Renal pelvis (tissue), 12 donors: ENCODE measurements at places on chromosomes 7 and 10.

DNA sequence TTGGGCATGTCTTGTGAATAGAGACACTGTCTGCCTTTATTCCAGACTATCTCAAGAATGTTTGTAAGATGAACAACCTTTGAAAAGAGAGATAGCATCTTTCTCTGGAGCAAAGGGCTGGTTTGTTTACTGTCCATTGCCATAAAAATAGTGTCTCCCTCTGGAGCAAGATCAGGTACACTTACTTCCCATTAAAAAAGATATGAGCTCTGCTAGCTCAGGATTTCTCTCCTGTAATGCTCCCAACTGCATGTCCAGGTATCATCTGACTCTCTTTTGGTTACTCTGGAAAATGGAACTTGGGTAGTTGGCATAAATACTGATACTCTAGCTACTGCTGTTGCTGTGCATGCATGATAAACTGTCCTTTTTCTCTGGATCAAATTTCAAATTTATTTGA lies 381.1 kb downstream of the TFEC start:
- no peak for DNase-seq

DNA sequence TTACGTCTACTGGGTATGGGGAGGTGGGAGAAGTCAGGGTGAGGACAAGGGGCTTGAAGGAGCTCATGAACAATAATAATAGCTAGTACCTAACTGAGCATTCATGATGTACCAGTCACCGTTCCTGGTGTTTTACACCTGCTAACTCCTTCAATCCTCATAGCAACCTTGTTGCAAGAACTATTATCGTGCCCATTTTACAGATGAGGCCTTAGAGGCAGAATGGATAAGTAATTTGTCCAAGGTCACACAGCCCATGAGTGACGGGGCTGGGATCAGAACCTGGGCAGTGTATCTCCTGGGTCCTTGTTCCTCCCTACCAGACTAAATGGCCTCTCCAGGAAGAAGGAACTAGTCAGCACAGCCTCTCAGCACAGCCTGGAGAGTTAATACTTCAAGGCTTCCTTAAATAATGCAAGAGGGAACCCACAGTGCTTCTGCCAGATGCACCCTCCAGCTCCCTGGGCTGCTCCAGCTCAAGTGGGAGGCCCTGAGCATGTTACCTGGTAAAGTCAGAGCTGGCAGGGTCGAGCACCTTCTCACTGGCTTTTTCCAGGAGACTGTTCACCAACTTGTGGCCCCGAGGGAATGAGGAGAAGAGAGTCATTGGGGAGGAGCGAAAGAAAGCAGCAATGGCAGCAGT lies 28.8 kb downstream of the RRP12 start:
- DNase-seq, result no peak

DNA sequence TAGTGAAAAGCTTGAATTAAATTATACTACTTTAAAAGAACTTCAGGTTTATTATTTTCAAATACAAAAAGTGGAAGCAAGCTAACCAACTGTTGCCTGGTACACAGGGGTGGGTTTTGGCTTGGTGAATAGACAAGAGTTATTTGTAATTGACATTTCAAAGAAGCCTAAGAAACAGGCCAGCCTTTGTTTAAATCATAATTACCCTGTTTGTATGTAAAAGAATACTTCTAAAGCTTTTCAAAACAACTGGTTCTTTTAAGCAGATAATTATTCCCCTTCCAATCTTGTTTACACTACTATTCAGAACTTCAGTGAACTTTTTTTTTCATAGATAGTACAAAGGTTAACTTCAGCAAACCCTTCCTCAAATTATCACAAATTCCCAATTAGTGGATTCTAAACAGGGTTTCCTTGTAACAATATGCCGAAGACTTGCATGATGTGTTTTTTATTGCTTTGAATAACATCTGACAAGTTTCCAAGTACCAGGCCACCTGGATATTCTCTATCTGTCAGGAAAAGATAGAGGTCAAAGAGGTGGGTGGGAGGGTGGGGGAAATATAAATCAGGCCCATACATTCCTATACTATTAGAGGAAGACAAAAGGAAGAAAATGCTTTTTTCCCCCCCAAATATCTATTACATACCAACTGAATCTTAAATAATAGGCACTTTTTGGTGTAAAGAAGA lies 20.4 kb downstream of the SSMEM1 start:
- no peak for DNase-seq

DNA sequence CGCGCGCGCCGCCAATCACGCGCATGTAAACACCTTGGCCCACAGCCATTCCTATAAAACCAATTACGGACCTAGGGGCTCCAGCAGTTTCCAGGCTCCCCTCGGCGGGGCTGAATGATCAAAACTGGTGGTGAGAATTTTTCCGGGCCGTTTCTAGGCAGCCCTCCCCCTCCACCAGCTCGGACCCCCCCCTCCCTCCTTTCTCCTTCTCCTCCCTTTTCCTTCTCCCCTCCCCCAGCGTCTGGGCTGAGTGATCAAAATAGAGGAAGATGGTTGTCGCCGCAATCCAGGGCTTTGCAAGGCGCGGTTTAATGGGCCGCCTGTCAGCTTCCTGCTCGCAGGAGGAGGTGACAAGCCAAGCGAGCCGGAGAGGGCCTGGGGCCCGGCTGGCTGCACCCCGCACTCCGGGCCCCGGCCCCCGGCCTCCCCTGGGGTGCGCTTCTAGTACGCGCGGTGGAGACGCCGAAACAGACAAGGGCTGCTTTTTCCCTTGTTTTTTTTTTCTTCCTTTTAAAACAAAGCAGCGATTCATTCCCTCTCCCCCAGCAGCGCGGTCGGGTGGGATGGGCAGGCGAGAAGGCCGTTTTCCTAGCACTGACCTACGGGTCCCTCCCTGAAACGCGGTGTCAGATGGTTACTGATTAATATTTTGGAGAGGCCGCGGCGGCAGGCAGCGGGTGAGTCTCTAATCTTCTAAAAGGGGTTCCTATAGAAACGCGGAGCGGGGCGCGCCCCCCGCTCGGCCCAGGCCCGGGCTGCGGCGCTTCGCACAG lies 528 bp upstream of the TNRC18 start:
- DNase-seq, result peak; percentile 100

DNA sequence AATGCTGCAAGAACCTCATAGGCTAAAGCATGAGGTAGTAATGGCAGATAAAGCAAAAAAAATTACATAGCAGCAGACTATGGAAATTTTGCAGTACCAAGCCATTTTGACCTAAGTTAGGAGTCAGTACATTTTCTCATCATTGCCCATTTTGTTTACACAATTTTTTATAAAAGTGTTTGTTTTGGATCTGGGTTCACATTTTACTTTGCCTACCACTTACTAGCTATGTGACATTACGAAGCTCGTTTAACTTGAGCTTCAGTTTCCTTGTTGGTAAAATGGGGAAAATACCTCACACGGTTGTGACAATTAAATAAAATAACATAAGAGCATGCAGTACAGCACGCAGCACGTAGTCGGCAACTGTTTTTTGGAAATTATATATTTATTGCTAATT lies 99.6 kb downstream of the ADD3 start:
- DNase-seq, result no peak
